ENCODE measurements at places on chromosomes 4 and X. TPM values are rescaled to one million over a fixed set of nuclear protein-coding genes. Genes with fewer than 3 reads are reported as not detected.

Gene FRMD7
- total RNA-seq: not detected

- DNase-seq: no peak
These were observed 29.5 kb downstream of the LIN54 start for GRCh38 chr4:82981138-82981537.

DNA sequence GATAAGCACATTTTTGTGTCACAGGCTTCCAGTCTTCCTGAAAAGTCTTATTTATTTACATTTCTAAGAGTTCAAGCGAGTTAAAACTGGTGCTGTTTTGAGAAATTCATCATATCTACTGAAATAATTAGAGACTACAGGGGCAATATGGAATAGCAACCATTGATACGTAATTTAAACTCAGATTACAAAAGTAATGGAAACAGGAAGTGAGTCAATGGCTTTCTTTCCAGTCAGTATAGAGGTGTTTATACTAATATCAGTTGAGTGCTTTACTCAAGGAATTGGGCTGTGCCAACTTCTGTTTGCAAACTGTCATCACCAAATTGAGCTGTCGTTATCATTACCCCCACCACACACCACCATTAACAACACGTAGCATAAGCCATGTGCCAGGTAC is 222.7 kb downstream of the COL25A1 start:
- DNase-seq: no peak

Gene CXCL1
- 0.63 TPM for total RNA-seq

GRCh38 chrX:144896323-144896722 is 351.0 kb upstream of the SPANXN1 start:
- DNase-seq: no peak

DNA sequence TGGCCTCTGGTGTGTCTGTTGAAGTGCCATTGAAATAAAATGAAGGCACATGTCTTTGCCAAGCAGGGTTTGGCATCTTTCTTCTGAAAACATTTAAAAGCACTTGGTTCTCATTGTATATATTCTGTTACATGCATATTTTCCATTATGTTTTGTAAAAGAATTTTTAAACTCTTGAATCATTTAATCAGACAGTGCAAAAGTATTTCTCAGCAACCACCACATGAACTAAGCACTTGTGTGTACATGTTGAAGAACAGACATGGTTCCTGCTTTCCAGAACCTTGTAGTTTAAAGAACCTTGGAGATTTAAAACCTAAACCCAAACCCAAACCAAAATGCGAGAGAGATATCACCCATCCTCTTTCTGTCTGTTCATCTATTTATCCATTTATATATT is 220.3 kb upstream of the GIMD1 start:
- no peak for DNase-seq
